Osteoblast (primary cell): ENCODE measurements at places on chromosomes 13 and 19. TPM values are rescaled to one million over a fixed set of nuclear protein-coding genes. Genes with fewer than 3 reads are reported as not detected.
A peak's percentile ranks its signal among the peaks of the same experiment; 100 is the strongest.

DNA sequence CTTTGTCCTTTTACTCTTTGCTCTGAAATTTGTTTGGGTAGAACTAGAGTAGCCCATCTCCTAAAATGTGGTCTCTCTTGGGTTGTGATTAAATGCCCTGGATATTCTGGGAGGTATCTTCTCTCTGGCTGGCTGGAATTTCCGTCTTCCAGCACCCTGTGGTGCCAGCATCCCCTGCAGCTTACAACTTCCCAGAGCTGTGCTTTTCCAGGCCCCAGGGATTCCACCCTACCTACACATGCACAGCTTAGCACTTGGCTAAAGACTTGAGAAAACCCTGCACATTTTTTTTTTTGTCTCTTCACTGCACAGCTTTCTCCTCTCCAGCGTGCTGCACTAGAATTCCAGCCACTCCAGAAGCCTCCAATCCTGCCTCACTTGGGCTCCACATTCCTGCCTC lies 334.7 kb downstream of the IRS2 start:
- DNase-seq = no peak

DNA sequence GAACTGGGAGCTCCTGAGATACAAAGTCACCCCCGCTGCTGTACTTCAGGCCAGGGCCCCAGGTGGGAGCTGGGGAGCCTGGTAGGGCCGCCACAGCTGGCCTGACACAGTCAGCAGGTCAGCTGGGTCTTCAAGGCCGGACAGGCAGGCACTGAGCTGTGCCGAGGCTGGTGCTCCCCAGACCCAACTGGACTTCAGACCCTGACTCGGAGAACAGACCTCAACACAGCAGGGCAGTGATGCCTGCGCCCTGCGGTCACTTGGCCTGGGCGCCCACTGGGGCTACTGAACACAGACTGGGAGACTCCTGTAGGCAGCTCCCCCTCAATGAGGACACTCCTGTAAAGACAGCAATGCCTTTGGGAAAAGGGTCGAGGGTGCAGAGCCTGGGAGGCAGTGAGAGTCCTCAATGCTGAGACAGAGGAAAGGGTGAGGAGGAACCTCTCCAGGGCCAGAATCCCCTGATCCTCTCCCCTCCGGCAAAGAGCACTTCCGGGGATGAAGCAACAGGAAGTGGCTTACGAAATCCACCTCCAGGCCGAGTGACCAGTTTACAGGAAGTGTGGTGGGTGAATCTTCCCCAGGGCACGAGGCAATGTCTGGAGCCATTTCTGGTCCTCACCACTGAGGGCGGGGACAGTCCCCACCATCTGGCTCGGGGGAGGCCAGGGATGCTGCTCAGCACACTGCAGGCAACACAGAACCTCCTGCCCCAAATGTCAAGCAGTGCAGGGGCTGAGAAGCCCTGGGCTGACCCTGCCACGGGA lies 40.8 kb upstream of the ISYNA1 start:
- DNase-seq = peak; percentile 96

The LILRA1 gene
- not detected in 2 replicates for total RNA-seq

DNA sequence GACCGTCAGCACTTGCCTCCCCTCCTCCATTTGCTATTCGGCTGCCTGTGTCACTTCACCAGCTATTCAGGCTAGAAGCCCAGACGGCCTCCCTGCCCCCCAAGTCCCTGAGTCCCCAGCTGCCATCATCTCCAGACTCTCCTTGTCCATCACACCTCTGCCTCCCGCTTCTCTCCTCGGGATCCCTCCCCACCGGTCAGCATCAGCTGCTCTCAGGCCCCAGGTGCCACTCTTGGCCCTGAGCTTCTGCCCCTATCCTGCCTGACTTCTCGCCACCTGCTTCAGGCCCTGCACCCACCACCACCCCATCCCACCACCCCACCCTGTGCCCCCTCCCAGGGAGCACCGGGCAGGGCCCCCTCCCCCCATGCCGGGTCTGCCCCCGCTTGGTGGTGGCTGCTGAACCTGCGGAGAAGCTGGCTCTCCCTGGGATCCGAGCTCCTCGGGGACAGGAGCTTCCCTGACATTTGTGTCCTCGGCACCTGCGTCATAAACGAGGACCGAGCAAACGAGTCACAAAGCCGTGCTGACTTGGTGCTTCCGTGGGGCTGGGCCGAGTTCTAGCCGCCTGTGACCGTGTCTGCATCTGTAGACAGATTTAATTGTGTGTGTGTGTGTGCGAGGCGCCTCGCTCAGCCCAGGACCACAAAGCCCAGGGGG lies 70.3 kb upstream of the MCF2L start:
- DNase-seq = peak; percentile 13

DNA sequence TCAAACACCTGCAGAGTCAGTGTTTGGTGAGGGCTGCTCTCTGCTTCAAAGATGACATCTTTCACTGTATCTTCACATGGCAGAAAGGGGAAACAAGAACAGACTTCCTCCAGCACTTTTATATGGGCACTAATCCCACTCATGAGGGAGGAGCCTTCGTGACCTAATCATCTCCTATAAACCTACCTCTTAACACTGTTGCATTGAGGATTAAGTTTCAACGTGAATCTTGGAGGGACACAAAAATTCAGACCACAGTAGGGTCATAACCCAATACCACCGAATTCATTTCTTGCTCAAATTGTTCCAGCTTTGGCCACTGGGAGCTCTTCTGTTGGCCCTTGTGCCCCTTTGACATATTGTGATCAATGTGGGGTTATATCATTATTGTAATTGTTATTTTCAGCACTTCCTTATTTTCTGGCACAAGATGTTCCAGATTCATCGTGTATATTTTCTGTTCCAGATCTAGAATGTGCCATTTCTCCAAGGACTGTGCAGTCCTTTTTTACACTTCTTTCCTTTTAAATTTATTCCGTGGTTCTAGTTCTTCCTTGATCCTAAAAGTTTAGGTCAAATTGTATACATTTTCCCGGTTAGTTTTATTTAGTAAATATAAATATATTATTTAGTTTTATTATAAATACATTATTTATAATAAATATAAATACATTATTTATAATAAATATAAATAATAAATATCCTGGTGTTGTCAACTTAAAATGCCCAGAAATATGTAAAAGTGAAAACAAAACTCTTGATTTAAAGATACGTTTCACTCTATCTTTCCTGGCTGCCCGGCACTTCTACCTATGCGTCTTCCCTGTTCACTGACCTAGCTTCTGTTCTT lies 35.5 kb upstream of the IGFL4 start:
- no peak for DNase-seq

GRCh38 chr19:31354316-31354715 lies 5.1 kb upstream of the TSHZ3 start:
- DNase-seq = no peak

- DNase-seq = no peak
Observed at GRCh38 chr13:20405691-20406090, 120.0 kb downstream of the CRYL1 start.

The ITGBL1 gene
- total RNA-seq = 360 and 398 TPM in 2 replicates

- DNase-seq = no peak
Observed at GRCh38 chr13:23748109-23748990, 140.8 kb downstream of the MIPEP start.

DNA sequence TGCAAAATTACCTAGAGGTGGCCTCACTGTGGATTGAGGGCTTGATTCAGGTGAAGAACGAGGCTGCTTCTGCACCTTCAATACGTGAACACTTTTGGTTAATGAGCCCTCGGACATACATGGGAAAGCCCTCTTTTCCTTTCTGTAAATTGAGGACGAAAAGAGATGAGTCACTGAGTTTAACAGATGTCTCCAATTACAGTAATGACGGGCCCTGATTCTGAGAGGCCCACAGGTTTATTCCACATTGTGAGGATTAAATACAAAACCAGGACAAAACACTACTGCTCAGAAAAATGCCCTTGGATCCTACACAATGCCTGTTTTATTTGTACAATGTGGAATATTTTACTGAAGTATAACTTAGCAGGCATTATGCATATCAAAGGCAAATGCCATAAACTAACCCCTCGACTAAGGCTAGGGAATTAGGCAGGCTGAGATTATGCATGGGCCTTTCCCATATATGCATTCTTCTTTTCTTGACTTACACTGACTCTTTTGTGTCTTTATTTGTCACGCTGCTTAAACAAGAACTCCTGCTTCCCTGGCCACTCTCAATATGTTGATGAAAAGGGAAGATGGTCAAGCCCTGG lies 819.9 kb downstream of the OLFM4 start:
- DNase-seq = no peak

- DNase-seq = no peak
Observed at GRCh38 chr19:36001605-36002004, 6.6 kb downstream of the SDHAF1 start.

GRCh38 chr19:37466277-37466797 lies 907 bp downstream of the ZNF569 start:
- DNase-seq = peak; percentile 43

- DNase-seq = no peak
Observed at GRCh38 chr13:35165205-35165604, 223.1 kb downstream of the NBEA start.

The BABAM1 gene
- total RNA-seq = 74.8 and 76.7 TPM in 2 replicates

GRCh38 chr13:59674616-59675015 lies 489.1 kb downstream of the DIAPH3 start:
- no peak for DNase-seq

DNA sequence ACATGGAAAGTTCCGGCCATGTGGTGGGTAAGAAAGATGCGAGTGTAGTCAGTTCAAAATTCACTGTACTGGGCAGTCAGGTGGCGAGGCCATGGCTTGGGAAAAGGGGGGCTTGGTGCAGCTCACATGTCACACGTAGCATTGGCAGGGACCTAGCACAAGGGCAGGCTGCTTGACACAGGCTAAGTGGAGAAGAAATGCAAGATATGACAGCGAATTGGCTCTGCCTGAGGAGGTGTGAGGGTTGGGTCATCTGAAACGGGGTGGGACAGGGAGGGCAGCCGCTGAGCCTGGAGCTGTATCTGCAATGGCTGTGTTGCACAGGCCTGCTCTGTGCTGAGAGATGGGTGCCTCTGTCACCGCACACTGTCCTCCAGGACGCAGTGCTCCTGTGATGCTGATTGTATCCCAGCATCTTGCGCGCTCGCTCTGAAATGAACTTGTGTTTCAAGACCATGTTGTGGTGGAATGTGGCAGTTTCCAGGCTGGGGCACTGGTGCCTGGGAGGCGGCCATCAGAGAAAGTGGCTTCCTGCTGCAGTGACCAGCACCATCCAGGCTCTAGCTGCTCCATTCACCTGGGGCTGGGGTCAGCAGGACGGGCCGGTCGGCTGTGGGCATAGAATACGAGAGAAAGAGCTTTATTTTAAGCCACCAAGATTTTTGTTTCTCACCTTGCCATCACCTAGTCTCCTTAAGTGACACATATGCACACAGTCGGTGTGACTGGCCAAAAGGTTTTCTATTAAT lies 70.3 kb downstream of the TEX29 start:
- no peak for DNase-seq

The SHFL gene
- total RNA-seq = 20.6 and 22.4 TPM in 2 replicates

The FFAR1 gene
- not detected in 2 replicates for total RNA-seq

GRCh38 chr13:51036418-51036817 lies 74.7 kb downstream of the C13orf42 start:
- DNase-seq = no peak

- DNase-seq = peak; percentile 65
Observed at GRCh38 chr13:21671620-21672286, 880 bp downstream of the FGF9 start.

The SIGLEC14 gene
- total RNA-seq = not detected in 2 replicates

DNA sequence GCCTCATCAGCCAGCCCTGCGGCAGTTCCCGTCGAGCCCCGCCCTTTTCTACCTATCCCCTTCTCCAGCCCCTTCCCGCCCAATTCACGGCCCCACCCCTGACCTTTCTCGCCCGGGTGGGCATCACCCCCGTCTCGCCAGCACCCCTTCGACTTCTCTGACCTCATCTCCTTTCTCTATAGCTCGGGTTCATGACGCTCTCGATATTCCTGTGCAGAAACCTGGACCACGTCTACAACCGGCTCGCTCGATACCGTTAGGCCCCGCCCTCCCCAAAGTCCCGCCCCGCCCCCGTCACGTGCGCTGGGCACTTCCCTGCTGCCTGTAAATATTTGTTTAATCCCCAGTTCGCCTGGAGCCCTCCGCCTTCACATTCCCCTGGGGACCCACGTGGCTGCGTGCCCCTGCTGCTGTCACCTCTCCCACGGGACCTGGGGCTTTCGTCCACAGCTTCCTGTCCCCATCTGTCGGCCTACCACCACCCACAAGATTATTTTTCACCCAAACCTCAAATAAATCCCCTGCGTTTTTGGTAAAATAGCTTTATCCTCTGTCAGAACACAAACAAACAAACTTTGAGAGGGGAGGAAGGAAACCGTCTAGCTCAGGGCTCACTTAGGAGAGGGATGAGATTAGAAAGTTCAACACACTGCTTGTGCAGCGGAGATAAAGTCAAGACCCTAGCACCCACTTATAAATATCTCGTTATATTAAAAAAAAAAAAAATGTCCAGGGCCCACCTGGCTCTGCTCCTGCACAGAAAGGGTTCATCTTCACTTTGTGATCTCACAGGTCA lies 5.1 kb downstream of the CD37 start:
- peak; percentile 90 for DNase-seq

GRCh38 chr19:2041683-2042484 lies 9.2 kb downstream of the MKNK2 start:
- DNase-seq = peak; percentile 98

- no peak for DNase-seq
Observed at GRCh38 chr19:39941615-39942365, 7.4 kb upstream of the FCGBP start.

GRCh38 chr19:45097776-45098520 lies 5.0 kb downstream of the PPP1R37 start:
- peak; percentile 100 for DNase-seq

The PDCD2L gene
- total RNA-seq = 9.4 and 10.5 TPM in 2 replicates

DNA sequence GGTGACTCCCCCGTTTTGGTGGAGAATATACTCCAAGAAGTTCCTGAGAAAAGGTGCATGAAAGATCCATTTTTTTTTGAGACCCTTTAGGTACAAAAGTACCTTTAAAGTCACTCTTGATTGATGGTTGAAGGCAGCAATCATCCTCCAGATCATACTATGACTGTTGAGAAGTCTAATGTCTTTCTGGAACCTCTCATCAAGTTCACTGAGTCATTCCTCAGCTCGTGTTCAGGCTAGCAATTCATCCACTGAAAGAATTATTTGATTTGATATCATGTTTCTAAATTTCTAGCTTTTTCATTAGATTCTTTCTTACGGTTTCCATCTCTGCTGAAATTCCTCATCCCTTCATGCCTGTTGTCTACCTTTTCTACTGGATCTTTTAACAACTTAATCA lies 65.1 kb upstream of the GJB6 start:
- no peak for DNase-seq

DNA sequence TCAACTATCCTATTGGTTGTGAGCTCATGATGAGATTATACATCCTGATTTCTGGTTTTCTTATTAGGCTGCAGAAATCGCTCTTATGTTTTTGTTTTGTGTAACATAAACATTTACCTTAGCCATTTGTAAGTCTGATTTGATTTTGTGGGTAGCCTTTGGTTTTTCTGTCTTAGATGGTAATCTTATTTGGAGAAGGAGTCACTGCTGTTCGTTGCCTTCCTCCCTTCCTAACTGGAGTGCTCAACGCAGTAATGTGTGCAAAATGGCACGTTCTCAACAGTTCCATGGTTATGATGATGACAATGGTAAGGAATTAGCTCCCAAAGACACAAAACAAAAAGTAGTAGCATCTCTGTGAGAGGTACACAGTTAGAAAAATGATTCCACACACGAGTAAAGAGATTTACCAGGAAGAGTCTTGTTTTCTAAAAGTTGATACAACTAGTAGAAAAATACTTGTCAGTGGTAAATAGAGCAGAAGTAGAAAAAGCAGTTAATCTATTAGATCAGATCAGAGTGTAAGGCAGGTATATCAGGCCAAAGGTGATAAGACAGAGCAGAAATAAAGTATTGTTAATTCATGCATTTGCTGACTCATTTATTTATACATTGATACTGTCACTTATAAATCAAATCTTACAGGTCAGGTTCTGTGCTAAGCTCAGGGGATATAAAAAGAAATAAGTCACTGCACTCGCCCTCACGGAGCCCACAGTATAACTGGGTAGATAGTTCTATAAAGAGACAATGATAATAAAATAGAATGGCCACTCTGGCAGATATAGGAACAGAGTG lies 270.0 kb downstream of the NALCN start:
- no peak for DNase-seq
